T-helper 2 cell (primary cell): ENCODE measurements at places on chromosomes 2 and 18.

DNA sequence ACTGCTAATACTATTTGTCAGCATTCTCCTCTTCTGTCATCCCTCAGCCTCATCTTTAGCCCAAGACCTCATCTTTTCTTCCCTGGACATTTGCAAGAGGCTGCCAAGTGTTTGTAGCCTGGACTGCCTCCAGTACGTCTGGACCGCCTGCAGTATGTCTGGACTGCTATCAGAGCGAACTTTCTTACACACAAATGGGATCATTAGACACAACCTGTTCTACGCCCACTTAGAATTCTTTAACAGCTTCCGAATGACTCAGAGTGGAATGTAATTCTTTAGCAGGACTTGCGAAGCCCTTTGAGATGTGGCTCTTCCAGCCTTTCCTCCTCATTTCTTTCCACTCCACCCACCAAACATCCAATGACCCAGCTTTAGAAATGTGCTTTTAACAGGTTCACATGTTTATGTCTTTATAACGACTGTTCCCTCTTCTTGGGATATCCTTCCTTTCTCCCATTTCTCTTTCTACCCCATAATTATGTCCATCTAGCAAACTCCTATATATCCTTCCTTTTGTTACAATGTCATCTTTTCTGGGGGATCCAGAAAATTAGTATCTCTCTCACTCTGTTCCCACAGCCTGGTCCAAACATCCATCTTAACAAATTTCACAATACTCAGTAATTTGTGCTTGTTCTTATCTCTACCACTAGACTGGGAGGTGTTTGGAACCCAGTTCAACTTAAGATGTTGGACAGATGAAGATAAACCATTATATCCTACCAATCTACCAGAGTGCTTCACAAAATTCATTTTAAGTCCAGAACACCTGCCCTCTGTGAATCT is 171.3 kb upstream of the PGAP1 start:
- no peak for DNase-seq

DNA sequence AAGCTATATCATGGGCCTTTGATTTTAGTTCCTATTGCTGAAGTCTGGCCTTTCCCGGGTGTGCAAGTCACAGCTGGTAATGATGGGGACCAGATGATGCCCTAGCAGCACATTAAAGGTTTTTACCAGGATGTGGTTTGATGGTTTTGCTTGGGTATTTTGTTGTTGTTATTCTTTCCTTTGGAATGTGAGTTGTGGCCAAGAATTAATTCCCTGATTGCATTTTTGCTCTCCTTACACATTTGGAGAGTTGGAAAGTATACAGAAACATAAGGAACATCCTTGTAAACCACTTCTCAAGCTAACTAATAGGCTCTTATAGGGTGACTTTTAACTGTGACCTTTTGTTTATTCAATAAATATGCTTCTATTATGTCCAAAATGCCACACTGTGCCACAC is 154.1 kb upstream of the MMADHC start:
- no peak for DNase-seq

GRCh38 chr2:150051004-150051403 is 436.5 kb downstream of the RND3 start:
- no peak for DNase-seq

DNA sequence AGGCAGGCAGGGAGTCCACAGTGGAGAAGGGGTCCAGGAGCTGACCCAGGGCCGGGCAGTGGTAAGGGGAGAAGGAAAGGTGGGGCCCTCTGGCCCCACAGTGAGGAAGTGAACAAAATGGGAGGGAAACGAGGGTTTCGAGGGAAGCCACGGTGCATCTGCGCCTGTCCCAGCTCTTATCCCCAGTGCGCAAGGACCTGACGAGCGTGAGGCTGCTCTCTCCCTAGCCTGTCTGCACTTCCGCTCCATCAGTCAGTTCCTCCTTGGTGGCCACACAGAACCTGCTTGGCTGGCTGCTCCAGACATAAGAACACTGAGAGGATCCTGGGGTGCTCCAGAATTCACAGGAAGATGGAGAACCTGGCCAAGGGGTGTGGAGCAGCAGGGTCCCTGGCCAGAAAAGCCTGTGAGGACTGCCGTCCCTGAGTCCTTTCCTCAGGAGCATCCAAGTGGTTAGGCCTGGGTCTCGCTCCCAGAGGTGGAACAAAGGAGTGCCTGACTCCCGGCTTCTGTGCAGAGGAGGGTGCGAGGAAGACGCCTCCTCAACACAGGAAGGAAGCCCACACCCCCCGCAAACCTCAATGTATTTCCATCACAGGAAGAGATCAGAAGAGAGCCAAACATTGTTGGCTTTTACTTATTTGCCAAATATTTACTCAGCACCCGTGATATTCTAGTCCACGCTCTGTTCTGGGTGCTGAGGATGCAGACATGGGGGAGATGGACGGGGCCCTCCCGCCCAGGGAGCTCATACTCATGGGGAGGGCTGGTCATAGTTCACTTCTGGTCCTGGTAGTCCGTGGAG is 43.7 kb upstream of the SEMA4C start:
- DNase-seq: peak; percentile 63

DNA sequence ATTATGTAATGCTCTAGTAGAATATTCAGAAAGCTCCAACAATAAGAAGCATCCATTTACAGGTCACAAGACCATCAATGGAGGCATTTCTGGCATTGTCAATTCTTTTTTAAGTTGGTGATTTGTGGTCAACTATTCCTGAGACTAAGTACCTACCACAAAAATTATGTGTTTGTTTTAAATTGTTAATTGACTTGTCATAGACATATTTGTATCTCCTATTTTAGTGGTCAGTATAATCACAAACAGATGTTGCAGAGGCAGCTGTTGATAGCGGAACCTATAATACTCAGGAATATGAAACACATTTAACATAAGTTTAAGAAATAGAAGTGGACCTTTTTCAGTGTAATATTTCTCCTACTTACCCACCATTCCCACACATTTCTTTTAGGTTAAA is 430.1 kb downstream of the CCDC85A start:
- no peak for DNase-seq

DNA sequence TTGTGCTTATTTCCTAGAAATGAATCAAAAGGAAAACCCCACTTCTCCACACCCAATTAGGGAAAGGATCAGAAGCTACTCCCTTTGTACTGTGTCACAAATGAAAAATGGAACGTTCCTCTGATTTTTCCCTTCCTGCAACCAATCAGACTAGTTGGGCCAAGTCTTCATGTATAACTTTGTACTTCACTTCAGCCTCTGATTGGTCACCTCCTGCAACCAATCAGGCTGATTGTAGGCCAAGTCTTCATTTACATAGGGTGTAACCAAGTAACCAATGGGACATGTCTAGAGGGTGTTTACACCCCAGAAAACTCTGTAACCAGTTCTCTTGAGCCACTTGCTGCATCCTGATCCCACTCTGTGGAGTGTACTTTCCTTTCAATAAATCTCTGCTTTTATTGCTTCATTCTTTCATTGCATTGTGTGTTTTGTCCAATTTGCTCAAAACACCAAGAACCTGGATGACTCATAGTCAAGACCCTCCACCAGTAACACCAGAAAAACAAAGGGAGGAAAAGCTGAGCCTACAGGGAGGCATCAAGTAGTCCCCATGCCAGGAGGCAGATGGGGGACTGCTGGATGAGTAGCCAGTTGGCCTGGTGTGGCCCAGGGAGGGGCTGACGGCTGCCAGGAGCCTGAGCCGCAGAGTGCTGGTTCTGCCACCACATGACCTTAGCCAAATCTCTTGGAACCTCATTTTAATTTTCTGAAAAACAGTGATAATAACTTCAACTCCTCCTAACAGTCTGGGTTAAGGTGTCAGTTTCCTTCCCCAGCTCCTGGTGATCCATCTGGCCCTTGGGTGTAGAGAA is 46.1 kb downstream of the SOWAHC start:
- no peak for DNase-seq

DNA sequence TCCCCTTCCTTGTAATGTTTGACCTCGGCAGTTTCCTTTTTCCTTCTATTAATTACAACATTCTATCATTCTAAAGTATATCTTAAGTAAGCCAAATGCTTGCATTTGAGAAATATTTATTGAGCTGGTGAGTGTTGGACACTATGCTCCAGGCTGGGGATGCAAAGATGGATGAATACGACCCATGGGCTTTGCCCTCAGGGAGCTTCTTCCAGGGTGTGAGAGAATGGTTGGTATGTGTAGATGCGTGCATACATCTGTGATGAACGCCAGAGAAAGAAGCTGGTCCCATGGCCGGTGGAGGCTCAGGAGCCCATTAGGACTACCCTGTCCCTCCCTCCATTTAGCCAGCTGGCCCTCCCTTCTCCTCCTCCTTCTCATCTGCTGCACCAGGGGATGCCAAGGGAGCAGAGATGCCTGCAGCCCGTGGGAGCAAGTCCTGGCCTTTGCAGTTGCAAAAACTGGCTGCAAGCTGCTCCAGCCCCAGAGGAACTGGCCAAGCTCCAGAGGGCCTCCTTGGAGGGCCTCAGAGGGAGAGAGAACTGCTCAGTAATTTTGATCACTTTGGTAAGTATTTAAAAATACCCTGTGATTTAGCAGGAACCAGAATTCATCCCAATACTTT is 65.7 kb upstream of the FOSL2 start:
- no peak for DNase-seq

- no peak for DNase-seq
Measured at GRCh38 chr2:624551-625347, 52.5 kb downstream of the TMEM18 start.

GRCh38 chr18:26526128-26526965 is 22.0 kb downstream of the KCTD1 start:
- DNase-seq: no peak

DNA sequence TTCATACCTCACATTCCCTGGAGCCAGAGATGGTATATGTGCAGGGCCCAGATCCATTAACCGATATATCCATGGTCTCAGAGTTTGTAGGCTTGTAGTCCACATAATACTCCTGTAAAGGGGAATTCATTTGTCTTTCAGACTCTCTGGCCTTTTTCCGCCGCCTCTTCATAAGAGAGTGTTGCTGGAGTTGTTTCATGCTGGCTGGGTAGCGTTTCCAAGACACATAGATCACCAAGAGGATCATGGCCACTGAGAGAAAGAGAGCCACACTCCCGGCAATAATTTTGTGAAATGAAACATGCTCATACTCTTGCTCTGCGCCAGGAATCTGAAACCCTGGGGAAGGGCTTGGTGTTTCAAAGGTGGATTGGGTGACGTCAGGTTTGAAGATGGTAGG is 3.9 kb downstream of the LRRTM4 start:
- no peak for DNase-seq

DNA sequence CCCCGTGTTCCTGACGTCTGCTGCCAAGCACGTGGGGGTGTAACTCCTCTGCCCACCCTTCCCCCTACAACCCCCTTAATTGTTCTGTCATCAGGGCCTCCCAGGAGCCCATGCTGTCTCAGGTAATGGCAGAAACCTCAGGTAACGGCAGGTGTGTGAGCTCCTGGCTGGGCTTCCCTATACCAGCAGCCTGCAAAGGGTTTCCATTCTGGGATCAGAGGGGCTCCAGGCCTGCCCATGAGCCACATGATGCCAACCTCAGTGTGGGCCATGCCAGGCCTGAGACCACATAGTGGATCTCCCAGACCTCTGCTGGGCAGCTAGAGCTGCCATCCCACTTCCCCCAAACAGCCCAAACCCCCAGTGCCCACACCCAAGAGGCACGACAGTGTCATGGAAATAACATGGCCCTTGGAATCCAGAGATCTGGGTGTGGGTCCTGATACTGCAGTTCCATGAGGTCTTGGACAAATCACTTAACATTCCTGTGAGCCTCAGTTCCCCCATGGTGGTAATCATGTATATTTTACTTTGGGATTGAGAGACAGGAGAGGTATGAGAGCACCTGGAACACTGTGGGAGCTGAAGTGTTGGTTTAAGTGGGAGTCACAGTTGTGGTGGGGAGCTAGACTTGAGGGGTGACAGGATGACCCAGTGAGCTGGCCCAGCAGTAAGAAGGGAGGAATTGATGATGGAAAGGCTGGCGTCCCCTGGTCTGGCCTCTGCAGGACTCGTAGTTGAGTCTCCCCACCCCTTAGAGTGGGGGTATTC is 59.6 kb downstream of the ATOH8 start:
- no peak for DNase-seq

DNA sequence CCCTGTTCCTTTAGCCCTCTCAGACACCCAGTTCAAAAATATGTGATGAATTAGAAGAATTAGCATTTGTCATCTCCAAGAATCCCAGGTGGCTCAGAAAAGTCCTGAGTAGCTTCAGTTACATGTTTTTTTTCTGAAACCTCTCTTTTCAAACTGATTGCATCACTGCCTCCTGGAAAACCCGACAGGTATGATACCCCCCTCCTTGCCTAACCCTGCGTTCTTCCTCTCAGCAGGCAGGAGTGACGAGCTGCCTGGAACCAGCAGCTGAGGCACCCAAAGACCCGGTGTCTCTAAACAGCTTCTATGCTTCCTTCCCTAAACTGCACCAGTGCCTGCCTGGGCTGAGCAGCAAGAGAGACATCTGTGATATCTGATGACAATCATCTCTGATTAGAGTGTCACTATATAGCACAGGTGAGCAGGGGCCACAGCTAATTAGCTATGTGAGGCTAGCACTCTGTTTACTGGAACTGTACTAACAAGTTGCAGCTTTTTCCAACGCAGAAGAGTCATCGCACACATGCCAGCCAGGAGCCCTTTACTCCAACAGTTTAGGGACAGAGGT is 376.4 kb upstream of the ATP5MC3 start:
- DNase-seq: no peak
